ENCODE measurements at places on chromosomes 12 and 14. TPM values are rescaled to one million over a fixed set of nuclear protein-coding genes. Genes with fewer than 3 reads are reported as not detected.

The VWF gene
- 1,026 TPM for total RNA-seq

The SLC25A47 gene
- total RNA-seq: not detected

DNA sequence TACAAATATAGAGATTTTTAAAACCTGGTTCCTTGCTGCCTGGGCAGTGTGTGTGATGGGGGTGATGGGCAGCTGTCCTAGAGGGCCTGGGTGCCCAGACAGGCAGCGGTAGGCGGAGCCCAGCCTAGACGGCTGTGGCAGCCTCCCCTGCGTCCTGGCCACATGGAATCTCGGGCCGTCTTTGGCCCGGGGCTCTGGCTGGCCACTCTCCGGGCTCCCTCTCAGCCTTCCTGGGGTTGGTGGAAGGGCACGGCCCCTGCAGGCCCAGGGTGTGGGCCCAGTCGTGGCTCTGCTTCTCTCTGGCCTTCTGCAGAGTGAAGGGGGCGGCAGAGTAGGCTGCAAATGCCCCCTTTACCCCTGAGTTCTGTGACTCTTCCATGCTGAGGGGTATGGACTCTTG is 2.3 kb downstream of the LRTM2 start:
- no peak for DNase-seq

DNA sequence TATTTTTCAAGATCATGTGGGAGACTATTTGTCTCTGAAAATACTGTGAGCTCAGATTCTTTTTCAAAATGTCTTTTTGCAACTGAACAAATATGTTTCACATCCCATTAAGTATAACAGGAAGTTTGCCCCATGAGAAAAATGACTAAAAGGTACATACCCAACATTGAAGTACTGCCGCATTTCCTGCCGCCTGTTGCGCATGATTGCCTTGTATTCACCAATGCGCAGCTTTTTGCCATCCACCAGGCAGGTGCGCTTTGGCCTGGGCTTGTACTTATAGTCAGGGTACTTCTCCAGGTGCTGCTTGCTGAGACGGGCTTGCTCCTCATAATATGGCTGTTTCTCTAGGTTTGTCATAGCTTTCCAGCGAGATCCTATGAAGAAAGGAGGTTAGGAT is 413.2 kb downstream of the SOX5 start:
- DNase-seq: no peak

DNA sequence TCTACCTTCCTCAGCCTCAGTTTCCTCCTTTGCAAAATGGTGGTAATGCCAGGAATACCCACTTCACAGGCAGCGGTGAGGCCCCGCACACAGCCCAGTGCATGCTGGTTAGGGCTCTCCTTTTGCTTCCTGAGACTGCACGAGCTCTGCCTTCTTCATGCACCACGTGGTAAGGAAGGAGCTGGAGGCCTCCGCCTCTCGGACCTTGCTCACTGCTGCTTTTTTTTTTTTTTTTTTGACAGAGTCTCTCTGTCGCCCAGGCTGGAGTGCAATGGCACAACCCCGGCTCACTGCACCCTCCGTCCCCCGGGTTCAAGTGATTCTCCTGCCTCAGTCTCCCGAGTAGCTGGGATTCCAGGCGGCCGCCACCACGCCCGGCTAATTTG is 18.1 kb downstream of the TAMALIN start:
- no peak for DNase-seq

- no peak for DNase-seq
Observed at GRCh38 chr14:99267837-99268781, 3.9 kb downstream of the BCL11B start.

- DNase-seq: no peak
Observed at GRCh38 chr12:46360908-46361666, 11.5 kb downstream of the SLC38A2 start.

DNA sequence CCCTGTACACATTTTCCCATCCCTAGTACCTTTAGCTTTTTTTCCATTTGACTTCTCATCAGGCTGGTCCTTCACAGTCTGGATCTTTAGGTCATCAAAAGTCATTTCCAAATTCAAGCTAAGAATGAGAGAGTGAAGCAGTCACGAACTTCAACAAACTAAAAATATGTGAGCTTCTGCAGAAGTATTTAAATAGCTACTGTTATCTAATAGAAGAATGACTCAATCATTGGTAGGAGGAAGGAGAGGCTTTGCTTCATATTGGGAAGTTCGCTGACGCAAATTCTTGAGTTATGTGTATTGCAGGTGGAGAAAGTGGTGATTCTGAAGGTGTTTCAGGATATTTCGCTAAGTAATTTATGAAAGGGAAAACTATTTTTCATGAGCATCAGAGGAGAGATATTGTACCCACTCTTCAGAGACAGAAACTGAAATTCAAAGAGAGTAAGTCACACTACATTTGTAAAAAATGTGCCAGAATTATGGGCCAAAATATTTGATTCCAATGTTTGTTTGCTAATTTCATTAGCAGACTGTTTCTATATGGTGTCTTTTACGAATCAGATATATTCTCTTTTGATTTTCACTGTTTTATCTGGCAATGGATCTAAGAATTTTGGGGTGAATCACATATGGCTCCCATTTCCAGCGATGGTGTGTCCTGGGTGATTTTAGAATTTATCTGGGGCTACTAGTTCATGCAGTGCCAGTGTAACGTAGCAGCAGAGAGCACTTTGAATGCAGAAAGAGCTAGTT is at the start of gene OLR1:
Gene OLR1, minus strand, starts transcription at position 160 of the 756 bp plus-strand sequence. Its CDS starts 55 bp downstream, at position 105.
- DNase-seq: no peak
